ENCODE measurements at places on chromosomes 4 and X. TPM values are rescaled to one million over a fixed set of nuclear protein-coding genes. Genes with fewer than 3 reads are reported as not detected.

The ADAM29 gene
- not detected for polyA plus RNA-seq

DNA sequence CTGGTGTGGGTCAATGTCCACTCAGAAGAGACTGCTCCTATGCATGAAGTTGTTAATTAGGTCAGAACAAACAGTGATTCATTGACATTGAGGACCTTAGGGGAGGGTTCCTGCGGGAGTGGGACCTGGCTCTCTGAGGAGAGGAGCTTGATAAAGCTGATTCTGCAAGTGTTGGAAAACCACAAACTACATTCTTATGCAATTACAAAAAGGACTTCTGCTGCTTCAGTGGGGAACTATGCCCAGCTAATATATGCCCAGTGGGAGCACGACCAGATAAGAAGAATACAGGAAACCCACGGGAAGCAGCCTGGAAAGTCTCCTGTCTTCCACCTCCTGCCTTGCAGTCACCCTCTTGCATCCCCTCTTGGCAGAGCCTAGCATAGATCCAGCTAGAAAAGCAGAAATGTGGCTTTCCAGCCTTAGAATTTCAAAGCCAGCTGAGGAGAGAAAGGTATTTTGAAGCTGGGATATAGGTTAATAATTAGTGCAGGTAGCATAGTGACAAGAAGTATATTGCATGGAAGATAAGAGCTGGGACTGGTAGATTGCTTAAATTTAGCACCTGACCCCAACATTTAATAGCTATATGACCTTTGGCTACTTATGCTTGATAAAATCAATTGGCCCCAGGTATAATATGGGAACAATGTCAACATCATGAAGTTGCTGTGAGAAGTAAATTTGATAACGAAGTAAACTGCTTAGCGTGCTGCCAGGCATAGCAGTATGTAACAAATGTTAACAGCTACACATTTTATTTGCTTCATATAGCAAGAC, 34.9 kb upstream of the UGT8 start:
- DNase-seq: no peak

DNA sequence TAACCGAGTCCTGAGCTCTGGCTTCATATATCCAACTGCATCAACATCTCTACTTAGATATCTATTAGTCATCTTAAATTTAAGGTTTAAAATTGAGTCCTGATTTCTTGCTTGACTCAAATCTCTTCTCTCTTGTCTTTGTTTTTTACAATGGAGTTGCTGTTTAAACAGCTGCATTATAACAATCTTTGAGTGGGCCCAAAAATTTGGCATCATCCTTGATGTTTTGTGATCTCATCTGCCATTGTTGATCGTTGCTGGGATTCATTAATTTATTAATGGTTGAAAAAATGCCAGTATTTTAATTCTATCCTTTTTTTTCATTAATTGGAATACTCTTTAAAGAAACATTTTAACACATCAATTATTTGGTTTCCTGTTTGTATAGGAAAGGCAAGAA, 82.2 kb downstream of the STIM2 start:
- no peak for DNase-seq

DNA sequence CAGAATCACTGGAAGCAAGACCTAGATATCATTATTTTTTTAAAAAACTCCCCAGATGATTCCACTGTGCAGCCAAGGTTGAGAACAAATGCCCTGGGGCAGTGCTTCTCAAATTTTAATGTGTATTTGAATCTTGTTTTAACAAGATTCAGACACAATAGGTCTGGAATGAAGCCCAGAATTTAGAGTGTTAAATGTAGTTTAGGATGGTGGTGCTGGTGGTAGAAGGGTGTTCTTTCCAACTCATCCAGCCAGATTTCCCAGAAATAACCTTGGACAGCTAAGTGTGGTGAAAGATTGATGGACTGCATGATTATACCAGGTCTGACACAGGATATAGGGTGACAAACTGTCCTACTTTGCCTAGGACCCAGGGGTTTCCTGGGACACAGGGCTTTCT, 120.1 kb upstream of the MED14 start:
- peak; percentile 40 for DNase-seq

GRCh38 chr4:158182736-158183135, 9.9 kb upstream of the GASK1B start:
- DNase-seq: no peak

- DNase-seq: no peak
Observed at GRCh38 chrX:20253232-20253543, 13.5 kb downstream of the RPS6KA3 start.

All from keratinocyte (primary cell).